ENCODE measurements at places on chromosomes 12 and 14.

- DNase-seq, result peak; percentile 7
Measured at GRCh38 chr14:76376878-76377734, 1.2 kb downstream of the ESRRB start.

DNA sequence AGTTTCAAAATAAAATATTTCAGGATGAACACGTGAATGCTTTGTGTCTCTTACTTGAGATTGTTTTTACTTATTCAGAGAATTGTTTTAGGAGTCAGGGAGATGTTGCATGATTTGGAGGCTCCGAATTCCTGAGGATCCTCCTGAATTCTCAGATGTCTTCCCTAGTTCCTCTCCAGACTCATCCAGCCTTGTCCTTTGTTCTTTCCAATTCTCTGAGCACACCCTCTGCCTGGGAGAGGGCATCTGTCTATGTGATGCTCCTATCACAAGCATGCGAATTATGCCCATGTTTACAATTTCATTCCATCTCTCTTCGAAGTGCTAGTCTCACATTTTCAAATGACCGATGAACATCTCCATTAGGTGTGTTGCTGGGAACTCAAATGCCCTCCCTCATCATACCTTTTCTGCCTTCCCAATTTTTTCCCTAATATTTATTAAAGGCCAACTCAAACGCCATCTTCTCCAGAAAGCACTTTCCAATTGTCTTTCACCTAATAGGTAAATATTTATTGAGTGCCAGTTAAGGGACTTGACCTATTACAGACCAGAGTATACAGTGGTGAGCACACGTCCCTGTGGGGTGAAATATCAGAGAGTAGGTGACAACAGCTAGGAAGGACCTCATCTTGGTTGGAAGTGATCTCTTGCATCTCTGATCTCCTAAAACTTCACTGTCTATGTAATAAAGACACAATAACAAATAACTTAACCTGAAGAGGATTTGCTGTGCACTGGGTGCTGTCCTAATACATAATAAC is 64.4 kb downstream of the ARF6 start:
- no peak for DNase-seq

DNA sequence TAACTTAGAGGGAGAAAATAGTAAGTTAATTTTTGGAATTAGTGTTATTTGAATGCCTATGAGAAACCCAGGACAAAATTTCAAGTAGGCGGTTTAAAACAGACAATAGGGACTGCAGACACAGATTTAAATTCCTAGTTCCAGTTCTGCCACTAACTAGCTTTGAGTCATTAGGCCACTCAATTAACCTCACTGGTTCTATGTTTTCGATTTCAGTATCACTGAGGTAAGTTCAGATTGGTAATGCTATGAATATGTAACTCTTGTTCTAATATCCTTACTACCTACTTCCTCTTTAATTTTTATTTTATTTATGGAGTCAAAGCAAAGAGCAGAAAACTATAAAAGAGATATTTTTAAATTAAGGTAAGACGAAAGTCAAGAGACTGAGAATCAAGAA is 52.6 kb downstream of the GALC start:
- no peak for DNase-seq

DNA sequence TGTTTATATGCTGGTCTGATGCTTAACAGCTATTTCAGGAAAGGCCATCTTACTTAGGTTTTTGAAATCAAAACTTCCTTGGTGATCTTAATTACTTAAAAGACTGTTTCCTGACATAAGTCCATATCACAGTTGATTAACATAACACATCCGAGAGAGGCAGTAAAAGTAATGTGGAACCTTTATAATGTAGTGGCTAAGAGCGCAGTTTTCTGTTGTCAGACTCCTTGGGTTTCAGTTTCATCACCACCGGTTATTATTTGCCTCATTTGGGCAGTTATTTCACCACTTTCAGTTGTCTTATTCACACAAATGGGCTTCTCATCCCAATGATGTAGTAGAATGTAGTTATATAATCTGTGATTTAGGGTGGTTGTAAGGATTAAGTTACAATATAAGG is 30.9 kb downstream of the TBC1D15 start:
- DNase-seq, result no peak

- no peak for DNase-seq
Measured at GRCh38 chr12:54663603-54664002, 15.4 kb upstream of the DCD start.

DNA sequence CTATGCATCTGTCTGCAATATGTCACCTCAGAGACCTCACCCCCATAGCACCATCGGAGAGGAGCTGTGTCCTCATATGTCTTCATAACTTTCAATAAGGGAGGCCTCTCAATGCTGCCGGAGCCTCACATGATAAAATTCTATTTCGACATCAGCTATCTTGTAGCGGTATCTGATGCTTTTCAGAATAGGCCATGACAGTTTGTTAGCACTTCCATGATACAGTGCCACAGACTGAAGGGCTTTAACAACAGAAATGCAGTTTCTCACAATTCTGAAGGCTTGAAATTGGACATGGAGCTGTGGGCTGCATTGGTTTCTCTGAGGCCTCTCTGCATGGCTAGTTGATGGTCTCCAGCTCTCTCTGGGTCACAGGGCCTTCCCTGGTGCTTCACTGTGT is 125.0 kb upstream of the PZP start:
- DNase-seq, result no peak

GRCh38 chr12:67449591-67450052 is 180.5 kb downstream of the CAND1 start:
- DNase-seq, result no peak

DNA sequence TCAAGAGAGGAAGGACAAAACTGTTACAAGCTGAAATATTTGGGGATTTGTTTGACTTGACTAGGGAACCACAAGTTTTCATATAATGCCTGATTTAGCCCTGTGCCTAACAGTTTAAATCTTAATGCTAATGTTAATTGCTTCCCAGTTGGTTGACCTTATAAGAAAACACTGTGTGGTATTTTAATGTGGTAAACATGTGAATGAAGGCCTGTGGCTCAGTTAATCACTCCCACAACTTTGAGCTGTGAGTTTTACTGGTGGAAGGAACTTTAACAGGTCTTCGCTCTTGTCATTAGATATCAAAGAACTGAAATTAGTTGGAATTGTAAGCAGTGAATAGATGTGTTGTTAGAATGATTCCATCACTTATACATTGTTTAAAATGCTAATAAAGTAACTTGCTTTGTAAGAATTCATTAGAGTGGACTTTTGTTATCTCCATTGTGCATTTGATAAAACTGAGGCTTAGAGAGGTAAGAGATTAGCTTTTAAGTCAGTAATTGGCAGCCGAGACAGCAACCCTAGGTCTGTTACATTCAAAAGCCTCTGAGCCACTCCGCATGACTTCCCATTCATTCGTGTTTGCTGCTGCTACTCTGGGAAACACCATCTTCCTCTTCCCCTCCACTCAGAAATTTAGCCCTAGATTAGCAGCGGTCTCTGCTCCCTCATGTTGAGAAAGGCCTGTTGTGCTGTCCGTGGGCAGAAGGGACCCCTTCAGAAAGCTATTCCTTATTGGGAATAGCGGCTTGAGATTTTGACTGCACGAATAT is 1.0 kb upstream of the TBK1 start:
- peak; percentile 37 for DNase-seq

DNA sequence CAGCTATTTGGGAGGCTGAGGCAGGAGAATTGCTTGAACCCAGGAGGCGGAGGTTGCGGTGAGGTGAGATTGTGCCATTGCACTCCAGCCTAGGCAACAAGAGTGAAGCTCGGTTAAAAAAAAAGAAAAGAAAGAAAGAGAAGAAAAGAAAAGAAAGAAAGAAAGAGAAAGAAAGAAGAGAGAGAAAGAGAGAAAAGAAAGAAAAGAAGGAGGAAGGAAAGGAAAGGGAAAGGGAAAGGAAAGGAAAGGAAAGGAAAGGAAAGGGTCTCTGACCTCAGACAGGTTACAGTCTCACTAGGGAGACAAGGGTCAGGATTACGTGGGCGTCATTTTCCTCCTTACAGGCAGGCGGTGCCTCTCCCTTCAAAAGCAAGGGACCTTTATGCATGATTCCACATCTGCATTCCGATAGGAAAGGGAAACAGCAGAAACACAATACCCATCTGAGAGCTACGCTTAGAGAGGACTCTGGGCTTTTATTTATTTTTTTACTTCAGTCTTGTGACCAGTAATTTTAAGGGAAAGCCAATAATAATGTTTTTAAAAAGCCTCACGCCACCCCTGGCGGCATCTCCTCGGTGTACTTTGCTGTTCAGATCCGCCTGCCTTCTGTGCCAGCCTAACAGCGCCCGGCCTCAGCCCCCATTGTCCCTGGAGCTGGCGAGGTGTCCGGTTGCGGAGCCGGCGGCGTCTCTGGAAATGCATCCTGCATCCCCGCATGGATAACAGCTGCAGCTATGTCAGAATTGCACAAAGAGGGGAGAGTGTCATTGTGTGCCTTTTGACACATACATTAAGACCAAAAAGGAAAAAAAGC is 945 bp upstream of the HIP1R start:
- DNase-seq, result peak; percentile 82

- no peak for DNase-seq
Measured at GRCh38 chr12:94150240-94151121, 2.1 kb downstream of the PLXNC1 start.

GRCh38 chr12:920676-921075 is 28.8 kb downstream of the RAD52 start:
- DNase-seq, result no peak

DNA sequence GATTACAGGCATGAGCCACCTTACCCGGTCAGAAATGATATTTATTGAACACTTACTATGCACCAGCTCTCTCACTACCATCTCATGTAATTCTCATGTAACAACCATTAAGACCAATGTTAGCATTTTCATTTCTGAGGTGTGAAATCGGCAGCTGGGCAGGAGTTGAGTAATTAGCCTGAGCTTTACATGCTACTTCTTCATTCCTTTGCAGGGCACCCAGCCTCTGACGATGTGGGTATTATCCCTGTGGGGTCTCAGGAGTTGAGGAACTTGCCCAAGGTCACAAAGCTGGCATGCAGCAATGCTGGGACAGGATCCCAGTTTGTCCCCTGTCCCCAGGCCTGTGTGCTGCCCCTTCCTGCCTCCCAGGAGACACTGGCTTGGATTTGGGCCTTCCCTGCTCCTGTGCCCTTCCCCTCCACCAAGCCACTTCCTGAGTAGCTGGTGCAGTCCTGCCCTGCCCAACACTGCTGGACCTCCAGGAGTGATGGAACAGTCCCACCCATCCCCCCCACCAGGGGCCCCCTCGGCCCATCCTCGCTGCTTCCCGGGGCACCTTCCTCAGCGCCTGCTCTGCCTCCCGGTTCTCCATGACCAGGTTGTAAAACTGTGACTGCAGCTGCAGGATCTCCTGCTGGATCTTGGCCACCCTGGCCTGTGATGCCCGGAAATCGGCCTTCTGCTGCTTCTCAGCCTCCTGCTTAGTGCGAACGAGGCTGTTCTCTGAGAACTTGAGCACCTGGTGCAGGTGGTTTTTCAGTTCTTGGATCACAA is 14.7 kb downstream of the RITA1 start:
- DNase-seq, result no peak

DNA sequence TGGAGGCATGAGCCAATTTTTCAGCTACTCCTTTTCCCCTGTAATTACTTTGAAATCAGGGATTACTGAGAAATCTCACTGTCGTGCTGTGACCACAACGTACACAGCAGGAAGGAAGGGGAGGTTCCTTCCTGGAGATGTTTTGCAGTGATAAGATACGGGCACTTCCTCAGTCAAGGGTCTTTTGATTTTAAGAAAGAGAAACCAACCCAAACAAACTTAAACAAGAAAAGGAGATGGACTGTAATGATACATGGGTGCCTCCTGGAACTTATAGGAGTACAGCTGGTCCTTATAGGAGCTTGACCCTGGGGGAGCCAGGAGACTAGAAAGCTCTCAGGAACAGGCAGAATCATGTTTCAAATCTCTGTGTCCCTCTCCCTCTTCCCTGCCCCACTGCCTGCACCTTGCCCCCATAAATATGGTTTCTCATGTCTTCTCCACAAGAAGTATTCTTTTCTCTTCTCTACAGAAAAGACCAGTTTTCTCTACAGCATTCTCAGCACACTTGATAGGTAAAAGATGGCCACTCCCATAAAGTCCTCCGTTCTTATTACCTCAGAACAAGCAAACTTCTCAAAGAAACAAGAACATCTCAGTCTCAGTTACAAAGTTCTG is 281.1 kb upstream of the AMIGO2 start:
- no peak for DNase-seq

GRCh38 chr14:21978184-21978998 is 304.8 kb upstream of the OR4E1 start:
- peak; percentile 4 for DNase-seq

GRCh38 chr14:54299410-54300363 is 97.1 kb upstream of the CDKN3 start:
- DNase-seq, result no peak

DNA sequence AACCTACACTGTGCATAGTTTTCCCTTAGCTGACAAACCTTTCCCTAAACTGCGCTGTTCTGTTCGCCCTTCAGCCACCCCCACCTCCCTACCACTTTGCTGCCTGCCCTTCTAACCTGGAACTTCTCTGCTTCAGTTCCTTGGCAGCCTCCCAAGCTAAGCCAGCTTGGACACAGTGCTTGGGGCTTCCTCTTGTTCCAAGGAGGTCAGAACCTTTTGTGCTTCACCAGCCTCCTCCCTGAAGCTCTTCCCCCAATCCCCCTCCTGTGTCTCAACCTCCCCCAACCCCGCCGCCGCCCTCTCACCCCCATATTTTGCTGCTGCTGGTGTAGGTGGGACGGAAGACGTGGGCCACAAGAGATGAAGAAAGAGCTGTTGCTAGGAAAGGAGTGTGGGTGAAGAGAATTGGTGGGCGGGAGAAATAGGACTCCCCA is 8.1 kb upstream of the RIC8B start:
- DNase-seq, result peak; percentile 32

DNA sequence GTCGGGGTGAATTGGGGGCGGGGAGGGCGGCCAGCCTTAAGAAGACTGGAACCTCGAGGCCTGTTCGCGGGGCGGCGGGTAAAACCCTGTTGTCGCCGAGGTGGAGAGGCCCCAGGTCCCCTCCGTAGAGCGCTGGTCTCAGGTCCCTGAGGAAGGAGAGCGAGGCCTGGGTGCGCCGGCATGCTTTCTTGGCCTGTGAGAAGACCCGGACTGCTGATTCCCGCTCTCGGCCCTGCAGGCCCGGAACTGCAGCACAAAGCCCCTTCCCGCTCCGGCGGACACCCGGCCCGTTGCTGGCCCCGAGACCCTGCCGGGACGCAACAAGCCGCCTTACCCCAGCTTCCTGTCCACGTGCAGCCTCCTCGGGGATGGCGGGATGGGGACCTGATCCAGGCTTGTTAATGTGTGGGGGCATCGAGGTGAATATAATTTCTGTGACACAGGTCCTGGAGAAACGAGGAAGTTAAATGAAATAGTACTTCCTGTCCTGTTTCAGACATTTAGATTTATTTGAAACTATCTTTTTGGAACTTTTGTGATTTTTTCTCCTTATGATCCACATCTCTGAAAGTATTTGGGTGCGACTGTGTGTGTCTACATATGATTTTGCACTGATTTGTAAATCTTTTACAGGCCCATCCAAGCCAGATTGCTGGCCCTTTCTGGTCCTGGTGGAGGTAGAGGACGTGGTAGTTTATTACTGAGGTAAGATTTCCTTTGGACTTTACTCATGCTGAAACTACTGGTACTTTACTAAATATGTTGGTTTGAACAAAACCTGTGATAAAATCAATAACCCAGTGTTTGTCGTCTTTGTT is 600 bp downstream of the PNN start:
- DNase-seq, result peak; percentile 59
